NCI-H1436 treated with DMSO at 0.1 percent for 48 hours (cell line): ENCODE measurements at places on chromosomes 6 and 20.
A peak's percentile ranks its signal among the peaks of the same experiment; 100 is the strongest.

- DNase-seq: no peak
Measured at GRCh38 chr6:3017304-3017703, 17.6 kb downstream of the NQO2 start.

- no peak for DNase-seq
Measured at GRCh38 chr6:21468461-21468860, 125.1 kb upstream of the SOX4 start.

DNA sequence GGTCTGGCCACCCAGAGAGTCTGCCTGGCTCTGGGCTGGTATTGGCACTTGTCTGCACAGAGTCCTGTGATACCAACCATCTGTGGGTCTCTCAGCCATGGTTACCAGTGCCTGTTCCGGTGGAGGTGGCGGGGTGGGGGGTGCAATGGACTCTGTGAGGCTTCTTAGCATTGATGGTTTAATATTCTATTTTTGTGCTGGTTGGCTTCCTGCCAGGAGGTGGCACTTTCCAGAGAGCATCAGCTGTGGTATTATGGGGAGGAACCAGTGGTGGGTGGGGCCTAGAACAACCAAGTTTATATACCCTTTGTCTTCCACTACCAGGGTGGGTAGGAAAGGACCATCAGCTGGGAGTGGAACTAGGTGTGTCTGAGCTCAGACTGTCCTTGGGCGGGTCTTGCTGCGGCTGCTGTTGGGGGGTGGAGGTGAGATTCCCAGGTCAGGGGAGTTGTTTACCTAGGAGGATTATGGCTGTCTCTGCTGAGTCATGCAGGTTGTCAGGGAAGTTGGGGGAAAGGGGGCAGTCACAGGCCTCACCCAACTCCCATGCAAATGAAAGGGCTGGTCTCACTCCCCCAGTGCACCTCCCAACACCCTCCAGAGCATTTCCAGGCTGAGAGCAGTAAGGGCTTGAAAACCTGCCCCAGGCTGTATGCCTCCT is 117.5 kb downstream of the FLRT3 start:
- no peak for DNase-seq

DNA sequence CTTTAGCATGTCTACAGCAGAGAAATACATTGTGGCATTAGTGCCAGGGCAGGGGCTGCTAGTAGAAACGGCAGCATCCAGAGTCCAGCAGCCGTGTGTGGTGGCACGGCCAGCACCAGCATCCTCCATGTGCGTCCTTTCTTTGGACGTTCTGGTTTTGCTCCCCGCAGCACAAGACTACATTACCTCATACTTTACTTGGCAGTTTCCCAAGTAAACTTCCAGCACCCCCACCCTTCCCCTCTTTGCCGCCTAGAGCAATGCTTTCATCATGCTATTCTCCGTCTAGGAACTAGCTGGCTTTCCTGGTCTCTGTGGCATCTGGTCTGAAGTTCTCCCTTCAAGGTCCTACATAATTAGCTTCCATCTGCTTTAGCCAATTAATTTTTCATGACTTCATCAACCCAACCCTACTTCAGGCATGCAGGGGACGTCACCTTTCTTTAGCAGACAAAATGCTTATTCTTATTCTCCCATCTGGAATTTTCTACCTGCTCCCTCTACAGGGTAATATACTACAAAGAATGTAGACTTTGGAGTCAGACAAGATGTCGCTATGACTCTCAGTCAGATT is 67.6 kb downstream of the BLOC1S5 start:
- no peak for DNase-seq

DNA sequence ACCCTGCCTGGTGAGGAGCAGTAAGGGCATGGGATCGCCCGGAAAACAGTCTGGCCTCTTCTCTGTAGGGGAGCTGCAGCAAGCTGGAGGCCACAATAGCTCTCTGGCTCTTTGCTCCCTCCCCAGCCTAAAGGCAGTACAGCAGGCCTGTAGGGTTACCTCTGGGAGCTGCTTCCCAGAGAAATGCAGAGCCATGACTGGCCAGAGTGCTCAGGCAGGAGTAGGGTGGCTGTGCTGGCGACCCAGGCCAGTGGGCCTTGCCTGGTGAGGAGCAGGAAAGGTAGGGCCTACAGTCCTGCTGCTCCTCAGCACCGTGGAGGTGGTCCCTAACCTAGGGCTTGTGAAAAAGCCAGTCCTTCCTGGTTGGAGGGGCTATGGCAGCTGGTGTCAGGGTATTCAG is 129.9 kb upstream of the CHD6 start:
- no peak for DNase-seq

DNA sequence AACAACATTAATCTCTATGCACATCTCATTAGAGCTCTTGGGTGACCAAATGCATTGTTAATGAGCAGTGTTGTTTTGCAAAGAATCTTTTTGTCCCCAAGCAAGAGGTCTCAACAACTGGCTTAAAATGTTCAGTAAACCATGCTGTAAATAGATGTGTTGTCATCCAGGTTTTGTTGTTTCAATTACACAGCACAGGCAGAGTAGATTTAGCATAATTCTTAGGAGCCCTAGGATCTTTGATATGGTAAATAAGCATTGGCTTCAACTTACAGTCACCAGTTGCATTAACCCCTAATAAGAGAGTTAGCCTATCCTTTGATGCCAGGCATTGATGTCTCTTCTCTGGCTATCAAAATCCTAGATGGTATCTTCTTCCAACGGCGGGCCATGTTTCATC is 23.3 kb downstream of the NUP153 start:
- no peak for DNase-seq

- no peak for DNase-seq
Measured at GRCh38 chr6:760982-761955, 68.3 kb upstream of the EXOC2 start.

DNA sequence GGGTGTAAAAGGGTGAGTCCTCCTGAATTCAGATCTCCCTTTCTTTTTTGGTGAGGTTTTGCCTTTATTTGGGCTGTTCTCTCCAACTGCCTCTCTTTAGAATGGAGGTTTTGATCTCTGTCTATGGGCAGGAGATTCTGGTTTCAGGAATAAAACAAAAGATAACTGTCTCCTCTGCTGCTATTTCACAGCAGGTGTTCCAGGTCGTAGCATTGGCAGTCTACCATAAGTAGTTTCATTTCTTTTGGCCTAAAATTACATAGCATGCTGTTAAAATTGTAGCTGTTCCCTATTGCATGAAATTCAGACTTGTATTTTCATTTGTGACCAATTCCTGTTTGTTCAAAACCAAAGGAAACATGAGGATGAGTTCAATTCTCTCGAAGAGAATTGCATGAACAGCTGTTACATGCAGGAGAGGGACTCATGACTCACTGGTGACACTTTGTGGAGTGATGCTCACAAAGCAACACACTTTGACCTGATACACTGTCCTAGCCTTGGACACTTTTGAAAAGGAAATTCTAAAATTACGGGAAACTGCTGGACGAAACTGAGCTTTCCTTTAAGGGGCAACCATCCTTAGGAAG is 76.8 kb upstream of the SIRPG start:
- DNase-seq: no peak

GRCh38 chr6:4281341-4282293 is 146.2 kb upstream of the ECI2 start:
- peak; percentile 41 for DNase-seq
